GF-D8 (cell line): ENCODE measurements at places on chromosomes 6 and 20.

DNA sequence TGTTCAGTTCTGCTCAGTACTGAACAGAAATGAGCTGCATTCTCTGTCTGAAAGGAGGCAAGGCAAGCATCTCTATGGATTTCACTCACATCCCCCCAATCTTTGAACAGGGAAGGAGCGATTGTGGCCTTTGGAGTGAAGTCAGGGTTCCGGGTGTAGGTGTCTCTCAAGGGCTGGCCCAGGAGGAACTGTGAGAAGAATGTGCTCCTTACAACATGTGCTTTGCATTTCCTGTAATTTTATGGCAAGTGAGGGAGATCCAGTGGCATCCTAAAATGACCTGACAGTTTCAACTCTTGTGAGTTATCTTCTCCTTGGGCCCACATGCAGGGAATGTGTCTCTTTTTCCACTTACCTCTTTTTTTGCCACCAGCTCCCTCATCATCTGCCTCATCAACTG is 63.0 kb upstream of the RIN2 start:
- DNase-seq: no peak

DNA sequence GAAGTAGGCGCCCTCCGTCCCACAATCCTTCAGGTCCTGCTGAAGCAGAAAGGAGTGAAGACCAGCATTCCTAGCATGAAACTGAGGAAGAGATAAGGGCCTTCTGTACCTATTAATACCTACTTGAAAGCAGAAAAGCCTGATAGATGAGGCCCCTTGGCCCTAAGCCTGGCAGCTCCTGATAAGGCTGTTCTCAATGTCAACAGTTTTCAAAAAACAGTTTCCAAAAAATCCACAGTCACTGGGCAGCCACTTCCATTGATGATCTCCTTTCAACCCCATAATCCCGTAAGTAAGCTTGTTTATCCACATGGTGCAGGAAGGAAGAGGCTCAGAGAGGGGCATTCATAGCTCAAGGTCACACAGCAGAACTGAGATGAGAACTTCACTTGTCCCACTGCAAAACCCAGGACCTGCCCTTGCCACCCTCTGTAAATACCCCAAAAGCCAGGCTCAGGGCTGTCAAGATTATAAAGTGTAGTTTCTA is 2.8 kb upstream of the E2F1 start:
- DNase-seq: no peak

- no peak for DNase-seq
Measured at GRCh38 chr6:46925563-46926253, 4.0 kb upstream of the ADGRF5 start.

DNA sequence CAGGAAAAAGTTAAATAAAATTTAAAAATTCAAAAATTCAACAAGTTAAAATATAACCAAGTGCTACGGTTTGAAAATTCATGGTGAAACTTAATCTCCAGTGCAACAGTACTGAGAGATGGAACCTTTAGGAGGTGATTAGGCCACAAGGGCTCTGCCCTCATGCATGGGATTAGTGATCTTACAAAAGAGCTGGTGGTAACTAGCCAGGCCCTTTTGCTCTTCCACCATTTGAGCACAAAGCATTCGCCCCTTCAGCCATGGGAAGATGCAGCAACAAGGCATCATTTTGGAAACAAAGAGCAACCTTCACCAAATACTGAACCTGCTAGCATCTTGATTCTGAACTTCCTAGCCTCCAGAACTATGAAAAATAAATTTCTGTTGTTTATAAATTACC is 80.9 kb downstream of the RNGTT start:
- DNase-seq: no peak

GRCh38 chr6:15489261-15489962 is 173.4 kb downstream of the DTNBP1 start:
- no peak for DNase-seq

DNA sequence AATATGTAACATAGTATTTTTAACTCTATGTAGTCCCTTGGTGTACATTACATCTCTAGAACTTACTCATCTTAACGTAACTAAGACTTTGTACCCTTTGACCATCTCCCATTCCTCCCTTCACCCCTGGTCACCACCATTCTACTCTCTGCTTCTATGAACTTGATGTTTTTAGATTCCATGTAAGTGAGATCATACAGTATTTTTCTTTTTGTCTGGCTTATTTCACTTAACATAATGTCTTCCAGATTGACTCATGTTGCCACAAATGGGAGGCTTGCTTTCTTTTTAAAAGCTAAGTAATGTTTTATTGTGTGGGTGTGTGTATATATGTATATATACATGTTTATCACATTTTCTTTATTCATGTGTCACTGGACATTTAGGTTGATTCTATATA is 55.8 kb downstream of the TMEM200A start:
- DNase-seq: no peak

DNA sequence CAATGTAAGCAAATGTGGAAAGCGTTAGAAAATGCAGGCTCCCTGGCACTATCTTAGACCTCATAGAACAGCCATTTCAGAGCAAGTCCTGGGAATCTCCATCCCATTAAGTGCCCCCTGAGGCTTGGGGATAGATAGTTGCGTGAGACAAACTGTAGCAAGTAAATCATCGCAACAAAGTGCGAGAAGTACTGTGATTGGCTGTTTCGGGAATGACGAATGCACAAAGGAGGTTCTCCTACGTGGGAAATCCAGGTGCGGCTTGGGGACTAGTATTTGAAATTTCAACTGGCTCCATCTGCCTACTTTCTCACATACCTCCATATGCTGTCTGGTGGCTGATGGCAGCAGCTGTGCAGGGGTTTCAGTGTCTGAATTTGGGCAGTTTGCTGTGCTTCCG is 84.5 kb downstream of the PLEKHG1 start:
- DNase-seq: no peak

DNA sequence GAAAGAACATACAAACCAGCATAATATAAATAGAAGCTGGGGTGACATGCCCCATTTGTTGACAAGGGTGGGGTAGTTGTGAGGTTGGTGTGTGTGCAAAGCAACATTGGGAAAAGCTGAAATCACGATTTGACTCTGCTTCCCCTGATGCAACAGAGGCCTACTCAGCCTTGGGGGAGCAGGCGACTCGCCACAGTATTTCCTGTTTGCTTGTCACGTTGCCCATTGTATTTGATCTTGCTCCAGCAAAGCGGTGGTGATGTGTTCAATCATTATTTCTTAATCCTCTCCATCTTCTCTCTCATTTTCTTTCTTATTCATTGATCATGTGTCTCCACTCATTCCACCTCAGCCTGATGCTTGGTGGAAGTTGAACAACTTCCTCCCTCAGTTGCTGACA is 165.8 kb upstream of the CITED2 start:
- DNase-seq: no peak

GRCh38 chr20:24686156-24686555 is 216.7 kb downstream of the SYNDIG1 start:
- no peak for DNase-seq

DNA sequence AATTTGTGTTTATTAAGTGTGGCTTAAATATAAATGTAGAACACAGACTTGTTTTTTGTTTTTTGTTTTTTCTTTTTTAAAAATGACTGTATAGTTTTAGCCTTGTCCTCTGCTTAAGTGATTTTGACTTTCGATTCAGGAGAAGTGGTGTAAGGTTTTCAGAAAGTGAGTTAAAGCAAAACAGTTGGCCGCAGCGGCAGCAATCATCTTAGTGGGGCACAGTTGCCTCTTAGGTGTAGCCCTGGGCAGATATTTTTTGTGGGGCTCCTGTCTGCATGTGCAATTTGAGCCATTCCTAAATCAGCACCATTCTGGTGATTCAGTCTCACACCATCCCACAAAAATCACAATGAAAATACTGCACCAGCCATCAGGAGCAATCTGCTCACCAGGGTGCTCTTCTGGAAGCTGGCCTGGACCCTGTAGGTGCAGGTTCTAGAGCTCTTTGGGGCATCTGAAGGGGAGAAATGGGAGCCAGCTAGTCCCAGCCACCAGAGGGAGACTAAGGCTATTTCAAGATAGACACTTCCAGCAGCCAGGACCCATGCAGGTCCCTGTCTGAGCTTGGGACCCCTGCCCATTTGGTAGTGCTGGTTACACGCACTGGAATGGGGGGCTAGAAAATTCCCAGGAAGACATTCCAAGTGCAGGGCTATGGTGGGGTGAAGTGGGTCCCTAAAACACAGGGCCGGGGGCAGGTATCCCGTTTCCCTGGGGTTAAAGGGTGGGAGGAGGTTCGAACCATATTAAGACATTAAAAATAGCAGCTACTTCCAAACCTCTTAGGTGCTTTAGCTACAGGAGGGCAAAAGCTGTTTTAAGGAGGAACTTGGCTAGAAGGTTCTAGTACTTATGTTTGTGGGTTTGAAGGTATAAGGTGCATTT is 156.6 kb downstream of the NFATC2 start:
- DNase-seq: no peak

GRCh38 chr6:169883316-169883715 is 131.9 kb downstream of the ERMARD start:
- DNase-seq: no peak

DNA sequence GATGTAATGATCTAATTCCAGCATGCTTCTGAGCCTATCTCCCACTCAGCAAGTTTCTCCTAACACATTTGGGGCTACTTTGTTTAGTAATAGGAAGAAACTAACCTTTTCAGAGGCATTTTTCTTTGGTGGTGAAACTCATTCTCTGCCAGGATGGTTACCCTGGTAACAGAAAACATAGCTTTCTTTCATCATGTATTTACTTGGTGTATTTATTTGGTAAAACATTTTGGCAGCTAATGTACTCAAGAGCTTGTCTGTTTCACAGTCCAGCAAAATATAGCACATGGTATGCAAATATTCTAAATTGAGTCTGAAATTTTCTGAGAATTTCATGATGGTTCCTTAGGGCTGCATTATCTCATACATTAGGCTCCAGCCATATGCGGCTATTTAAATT is 100.0 kb downstream of the SLC35B3 start:
- DNase-seq: no peak

DNA sequence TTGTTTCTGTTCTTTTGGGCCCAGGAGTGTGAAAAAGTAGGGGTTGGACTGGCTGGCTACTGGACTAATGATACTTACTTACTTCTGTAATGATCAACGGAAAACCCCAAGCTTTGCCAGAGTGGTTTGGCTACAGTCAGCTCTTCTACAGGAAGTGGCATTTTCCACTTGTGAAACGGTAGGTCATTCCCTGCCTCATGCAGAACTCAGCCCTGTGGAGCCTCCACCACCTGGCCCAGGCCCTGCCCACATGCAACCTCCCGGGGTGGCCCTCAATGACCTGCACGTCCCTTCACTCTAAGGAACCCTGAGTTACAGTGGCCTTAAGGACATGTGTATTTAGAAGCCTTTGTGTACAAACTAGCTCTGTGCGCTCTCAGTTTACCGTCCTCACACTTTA is 140.4 kb downstream of the DTNBP1 start:
- DNase-seq: peak; percentile 47

GRCh38 chr6:92790381-92790780 is 629.0 kb downstream of the EPHA7 start:
- DNase-seq: no peak

DNA sequence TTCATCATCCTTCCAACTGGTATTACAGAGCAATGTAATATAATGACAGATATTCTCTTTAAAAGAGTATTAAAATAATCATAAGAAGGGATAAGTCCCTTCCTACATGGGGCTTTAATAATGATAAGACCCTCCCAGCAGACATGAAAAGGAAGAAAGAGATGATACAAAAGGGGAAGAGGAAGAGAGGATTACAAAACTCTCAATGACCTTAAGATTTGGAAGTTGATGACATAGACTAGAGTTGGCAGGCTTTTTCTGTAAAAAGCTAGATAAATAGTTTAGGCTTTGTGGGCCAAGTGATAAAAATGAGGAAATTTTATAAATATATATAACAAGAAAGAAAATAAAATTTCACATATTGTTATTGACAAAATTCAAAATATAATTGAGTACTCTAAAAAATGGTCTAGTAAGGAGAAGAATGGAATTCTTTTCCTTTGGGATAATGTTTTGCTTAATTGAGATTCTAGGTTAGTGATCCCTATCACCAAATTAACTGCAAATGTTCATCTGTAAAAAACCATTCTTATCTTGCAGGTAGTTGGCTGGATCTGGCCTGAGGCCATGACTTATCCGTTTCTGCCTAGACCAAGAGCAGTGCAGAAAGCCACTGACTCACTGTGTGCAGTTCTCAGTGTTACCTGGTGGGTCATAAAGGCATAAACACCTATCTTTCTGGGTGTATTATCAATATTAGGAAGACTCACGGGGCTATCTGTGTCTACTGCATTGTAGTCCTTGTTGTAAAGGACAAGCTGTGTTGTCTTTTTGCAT is 11.0 kb downstream of the RIPOR2 start:
- no peak for DNase-seq

DNA sequence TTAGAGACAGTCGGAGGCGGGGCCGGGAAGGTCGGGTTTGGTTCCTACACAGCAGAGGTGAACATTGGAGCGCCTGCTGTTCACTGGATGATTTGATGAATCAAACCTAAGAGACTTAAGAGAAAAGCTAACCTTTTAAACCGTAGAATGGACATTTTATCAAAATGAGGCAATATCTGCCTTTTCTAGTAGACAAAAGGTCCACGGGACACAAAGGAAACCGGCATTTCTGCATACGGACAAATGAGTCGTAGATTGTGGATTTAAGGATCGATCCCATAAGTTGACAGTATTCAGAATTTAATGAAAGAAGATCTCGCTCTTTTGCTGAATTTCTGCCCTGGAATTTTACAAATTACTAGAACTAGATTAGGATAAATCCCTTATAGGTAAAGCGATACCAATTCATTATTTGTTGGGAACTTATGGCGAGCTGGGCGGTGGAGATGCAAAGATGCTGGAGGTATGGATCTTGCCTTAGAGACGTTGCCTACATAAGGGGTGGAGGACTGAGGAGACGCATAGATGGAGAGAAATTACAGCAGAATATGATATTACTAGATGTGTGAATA is 400 bp downstream of the PAK1IP1 start:
- no peak for DNase-seq

DNA sequence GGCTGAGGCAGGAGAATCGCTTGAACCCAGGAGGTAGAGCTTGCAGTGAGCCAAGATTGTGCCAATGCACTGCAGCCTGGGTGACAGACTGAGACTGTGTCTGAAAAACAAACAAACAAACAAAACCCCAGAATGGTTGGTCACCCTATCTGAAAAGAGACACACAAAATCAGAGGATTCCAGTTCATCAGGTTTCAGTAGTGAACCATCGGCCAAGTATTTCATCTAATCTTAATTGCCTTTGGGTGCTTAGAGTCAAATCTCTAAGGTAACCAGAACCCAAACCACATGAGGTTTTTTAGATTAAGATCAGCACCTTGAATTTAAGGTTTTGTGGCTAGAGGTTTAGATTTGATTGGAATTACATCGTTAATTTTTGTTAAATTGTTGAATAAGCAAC is 8.3 kb upstream of the ZBTB2 start:
- no peak for DNase-seq

- DNase-seq: no peak
Measured at GRCh38 chr20:32116079-32116521, 6.6 kb downstream of the TM9SF4 start.

DNA sequence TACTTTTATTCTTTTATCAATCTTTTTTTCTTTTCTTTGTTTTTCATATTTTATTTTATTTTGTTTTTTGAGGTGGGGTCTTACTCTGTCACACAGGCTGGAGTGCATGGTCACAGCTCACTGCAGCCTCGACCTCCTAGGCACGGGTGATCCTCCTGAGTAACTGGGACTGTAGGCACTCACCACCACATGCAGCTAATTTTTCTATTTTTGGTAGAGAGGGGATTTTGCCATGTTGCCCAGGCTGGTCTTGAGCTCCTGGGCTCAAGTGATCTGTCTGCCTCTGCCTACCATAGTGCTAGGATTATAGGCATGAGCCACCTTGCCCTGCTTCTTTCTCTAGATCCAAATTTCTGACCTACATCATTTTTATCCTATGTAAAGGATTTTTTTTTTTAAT is 153.2 kb downstream of the CDKAL1 start:
- no peak for DNase-seq
